H1 (cell line): ENCODE measurements at places on chromosomes 7 and 10. TPM values are rescaled to one million over a fixed set of nuclear protein-coding genes. Genes with fewer than 3 reads are reported as not detected.
A peak's percentile ranks its signal among the peaks of the same experiment; 100 is the strongest.

IFIT3 gene
- 0.57 and 0.84 TPM in 2 replicates for total RNA-seq

SPAM1 gene
- total RNA-seq: not detected in 2 replicates

CUZD1 gene
- total RNA-seq: 11.9 and 13.0 TPM in 2 replicates

DNAH11 gene
- total RNA-seq: 4.9 and 6.1 TPM in 2 replicates

GLCCI1 gene
- 27.7 and 29.1 TPM in 2 replicates for total RNA-seq

C10orf143 gene
- total RNA-seq: 1.3 and 2.0 TPM in 2 replicates

VAX1 gene
- total RNA-seq: not detected in 2 replicates

CCL24 gene
- total RNA-seq: not detected in 2 replicates

- H3K27me3 ChIP-seq: peaks cover 51% of the 10 kb centered on the region
- no peak within 1 kb of the TSS for H3K27ac ChIP-seq
- no peak for DNase-seq
- peak within 1 kb of the TSS; percentile 66 for H3K4me3 ChIP-seq
Observed at GRCh38 chr10:77637532-77638320, at the start of gene KCNMA1. Gene KCNMA1 (minus strand): TSS chr10:77637808.

- no peaks in the 10 kb centered on the region; the same call in 1 of the 2 replicates for H3K27me3 ChIP-seq
- DNase-seq: no peak
- H3K27ac ChIP-seq: no peak overlapping the region
- no peak overlapping the region for H3K4me3 ChIP-seq
Observed at GRCh38 chr7:32153006-32153405, 82.8 kb upstream of the PDE1C start.

GRCh38 chr7:88111140-88111743, 108.6 kb downstream of the SRI start:
- DNase-seq: no peak
- H3K27ac ChIP-seq: no peak overlapping the region
- H3K27me3 ChIP-seq: no peaks in the 10 kb centered on the region

DNA sequence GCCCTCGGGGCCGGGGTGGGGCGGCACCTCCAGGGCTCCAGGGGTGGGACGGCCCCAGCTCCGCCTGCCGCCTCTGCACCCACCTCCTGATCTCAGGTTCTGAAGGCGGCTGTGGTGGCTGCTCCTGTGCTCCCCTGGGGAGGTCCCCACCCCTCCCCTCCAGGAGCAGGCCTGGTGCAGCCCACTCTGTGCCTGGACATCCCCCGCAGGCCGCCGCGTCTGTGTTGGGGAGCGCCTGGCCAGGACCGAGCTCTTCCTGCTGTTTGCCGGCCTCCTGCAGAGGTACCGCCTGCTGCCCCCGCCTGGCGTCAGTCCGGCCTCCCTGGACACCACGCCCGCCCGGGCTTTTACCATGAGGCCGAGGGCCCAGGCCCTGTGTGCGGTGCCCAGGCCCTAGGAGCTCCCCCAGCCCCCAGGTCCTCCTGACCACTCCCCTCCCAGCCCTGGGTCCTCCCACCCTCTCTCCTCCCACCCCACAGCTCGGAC, 5.5 kb downstream of the CYP2W1 start:
- no peaks in the 10 kb centered on the region for H3K4me1 ChIP-seq
- no peak overlapping the region for H3K4me3 ChIP-seq
- DNase-seq: no peak
- no peak overlapping the region for H3K27ac ChIP-seq
- H3K27me3 ChIP-seq: no peaks in the 10 kb centered on the region

GRCh38 chr10:32169556-32169955, 113.3 kb upstream of the KIF5B start:
- H3K4me3 ChIP-seq: no peak overlapping the region
- H3K36me3 ChIP-seq: no peaks in the 10 kb centered on the region
- no peaks in the 10 kb centered on the region for H3K4me1 ChIP-seq
- H3K27ac ChIP-seq: no peak overlapping the region

GRCh38 chr7:13062631-13063030, 375.2 kb downstream of the ARL4A start:
- H3K36me3 ChIP-seq: no peaks in the 10 kb centered on the region
- H3K4me1 ChIP-seq: no peaks in the 10 kb centered on the region
- DNase-seq: no peak
- H3K4me3 ChIP-seq: no peak overlapping the region
- no peak overlapping the region for H3K27ac ChIP-seq
- H3K27me3 ChIP-seq: no peaks in the 10 kb centered on the region

GRCh38 chr10:26528048-26528447, 89.9 kb downstream of the APBB1IP start:
- DNase-seq: no peak
- H3K4me1 ChIP-seq: no peaks in the 10 kb centered on the region
- no peak overlapping the region for H3K27ac ChIP-seq
- H3K36me3 ChIP-seq: no peaks in the 10 kb centered on the region

DNA sequence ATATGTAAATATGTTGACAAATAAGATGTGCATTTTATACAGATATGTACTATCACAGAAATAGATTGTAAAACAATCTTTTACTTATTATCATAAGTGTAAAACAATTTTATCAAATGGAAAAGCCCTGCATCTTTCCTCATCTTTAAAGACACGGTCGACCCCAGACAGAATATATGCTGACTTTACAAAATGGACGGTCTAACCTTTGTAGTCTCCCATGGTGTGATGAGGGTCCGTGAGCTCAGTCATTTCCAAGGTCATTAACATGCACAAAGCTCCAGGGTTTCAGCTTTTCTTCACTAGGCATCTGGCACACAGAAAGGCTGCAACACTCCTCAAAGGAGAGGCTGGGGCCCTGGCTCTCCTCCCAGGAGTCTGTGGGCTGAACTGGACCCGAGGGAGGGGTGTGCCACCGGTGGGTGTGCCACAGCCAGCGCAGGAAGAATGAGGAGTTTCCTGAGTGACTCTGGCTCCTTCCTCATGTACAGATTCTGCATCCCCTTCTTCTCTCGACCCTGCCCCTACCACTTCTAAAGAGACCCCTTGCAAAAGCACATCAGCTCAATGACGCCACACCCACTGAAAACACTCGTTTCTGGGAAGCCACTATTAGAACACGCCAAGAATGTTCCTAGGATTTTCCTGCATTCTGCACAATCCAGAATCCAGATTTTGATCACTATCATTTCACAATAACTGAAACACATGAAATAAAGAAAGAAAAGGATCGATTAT, 26.2 kb upstream of the ABLIM1 start:
- H3K4me1 ChIP-seq: no peaks in the 10 kb centered on the region
- no peaks in the 10 kb centered on the region for H3K27me3 ChIP-seq
- H3K4me3 ChIP-seq: no peak overlapping the region
- no peaks in the 10 kb centered on the region for H3K36me3 ChIP-seq
- no peak for DNase-seq

DNA sequence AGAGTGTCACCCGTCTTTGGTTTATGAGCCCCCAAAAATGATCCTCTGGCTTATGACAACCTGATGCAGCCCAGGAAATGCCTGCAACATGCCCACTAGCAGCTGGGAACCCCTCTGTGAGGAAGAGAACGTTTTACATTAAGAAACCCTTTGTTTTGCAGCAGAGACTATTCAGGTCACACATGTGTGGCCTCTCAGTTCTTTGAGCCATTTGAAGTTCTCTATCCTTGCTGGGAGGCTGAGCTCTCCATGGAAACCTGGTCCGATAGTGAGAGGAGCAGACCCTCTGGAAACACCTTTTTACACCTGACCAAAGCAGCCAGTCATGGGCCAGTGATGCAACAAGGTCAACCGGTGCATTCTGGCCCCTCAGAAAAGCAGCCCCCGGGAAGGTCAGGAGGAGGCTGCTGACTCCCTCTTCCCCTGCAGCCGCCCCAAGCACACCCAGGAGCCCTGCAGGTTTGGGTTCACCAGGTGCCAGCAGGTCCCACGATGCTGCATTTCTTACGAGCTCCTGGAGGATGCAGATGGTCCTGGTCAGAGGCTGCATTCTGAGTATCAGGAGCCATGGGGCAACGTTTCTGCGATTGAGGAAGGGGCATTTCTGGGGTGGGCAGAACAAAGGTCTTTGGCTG, 134.3 kb downstream of the ZMYND11 start:
- H3K27ac ChIP-seq: no peak overlapping the region
- DNase-seq: no peak
- peaks cover 5% of the 10 kb centered on the region; the same call in 1 of the 2 replicates for H3K4me1 ChIP-seq
- no peak overlapping the region for H3K4me3 ChIP-seq
- H3K36me3 ChIP-seq: no peaks in the 10 kb centered on the region
- no peaks in the 10 kb centered on the region for H3K27me3 ChIP-seq

GRCh38 chr10:101616415-101617101, 28.4 kb downstream of the DPCD start:
- H3K27ac ChIP-seq: no peak overlapping the region; the same call in 1 of the 2 replicates
- DNase-seq: no peak
- H3K36me3 ChIP-seq: no peaks in the 10 kb centered on the region; the same call in 1 of the 2 replicates
- H3K4me1 ChIP-seq: peaks cover 5% of the 10 kb centered on the region
- H3K4me3 ChIP-seq: no peak overlapping the region
- H3K27me3 ChIP-seq: no peaks in the 10 kb centered on the region

- DNase-seq: no peak
- no peak overlapping the region for H3K4me3 ChIP-seq
- H3K4me1 ChIP-seq: no peaks in the 10 kb centered on the region
- no peak overlapping the region for H3K27ac ChIP-seq
- 0 out of 2 replicates have a peak, but pooled peaks cover 8% of the 10 kb centered on the region for H3K36me3 ChIP-seq
Observed at GRCh38 chr7:106277976-106278375, 6.8 kb downstream of the NAMPT start.

DNA sequence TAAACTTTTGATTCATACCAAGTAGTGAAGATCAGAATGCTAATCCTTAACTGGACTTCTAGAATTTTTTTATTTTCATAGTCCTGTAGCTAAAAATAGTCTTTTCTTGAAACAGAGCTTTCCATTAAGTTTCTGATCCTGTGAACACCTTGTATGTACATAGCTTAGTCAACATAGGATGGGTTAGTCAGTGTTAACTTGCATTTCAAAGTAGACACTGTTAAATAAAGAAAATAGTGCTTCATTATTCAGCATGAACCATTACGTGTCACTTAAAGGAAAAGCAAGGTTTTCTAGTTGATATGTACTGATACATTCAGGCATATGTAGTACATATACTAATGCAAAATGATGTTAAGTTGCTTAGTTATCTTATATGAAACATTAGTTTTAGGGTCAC, 7.5 kb upstream of the HDAC9 start:
- DNase-seq: no peak
- no peaks in the 10 kb centered on the region for H3K4me1 ChIP-seq
- no peak overlapping the region for H3K4me3 ChIP-seq
- no peaks in the 10 kb centered on the region for H3K36me3 ChIP-seq

- H3K27me3 ChIP-seq: no peaks in the 10 kb centered on the region
- DNase-seq: no peak
- no peak overlapping the region for H3K27ac ChIP-seq
- no peak overlapping the region for H3K4me3 ChIP-seq
- peaks cover 6% of the 10 kb centered on the region for H3K4me1 ChIP-seq
- H3K36me3 ChIP-seq: peaks cover 14% of the 10 kb centered on the region; the same call in 1 of the 2 replicates
Observed at GRCh38 chr7:107946881-107947280, 55.9 kb downstream of the DLD start.

- H3K27me3 ChIP-seq: no peaks in the 10 kb centered on the region
- no peak overlapping the region for H3K4me3 ChIP-seq
- 0 out of 2 replicates have a peak, but pooled peaks cover 4% of the 10 kb centered on the region for H3K4me1 ChIP-seq
Observed at GRCh38 chr10:115944538-115944937, 328.5 kb downstream of the GFRA1 start.

GRCh38 chr10:123800289-123800688, 91.3 kb downstream of the CPXM2 start:
- no peak overlapping the region for H3K4me3 ChIP-seq
- DNase-seq: peak; percentile 25
- peaks cover 4% of the 10 kb centered on the region; the same call in 1 of the 2 replicates for H3K4me1 ChIP-seq
- no peaks in the 10 kb centered on the region for H3K36me3 ChIP-seq
- H3K27me3 ChIP-seq: no peaks in the 10 kb centered on the region
- no peak overlapping the region for H3K27ac ChIP-seq

DNA sequence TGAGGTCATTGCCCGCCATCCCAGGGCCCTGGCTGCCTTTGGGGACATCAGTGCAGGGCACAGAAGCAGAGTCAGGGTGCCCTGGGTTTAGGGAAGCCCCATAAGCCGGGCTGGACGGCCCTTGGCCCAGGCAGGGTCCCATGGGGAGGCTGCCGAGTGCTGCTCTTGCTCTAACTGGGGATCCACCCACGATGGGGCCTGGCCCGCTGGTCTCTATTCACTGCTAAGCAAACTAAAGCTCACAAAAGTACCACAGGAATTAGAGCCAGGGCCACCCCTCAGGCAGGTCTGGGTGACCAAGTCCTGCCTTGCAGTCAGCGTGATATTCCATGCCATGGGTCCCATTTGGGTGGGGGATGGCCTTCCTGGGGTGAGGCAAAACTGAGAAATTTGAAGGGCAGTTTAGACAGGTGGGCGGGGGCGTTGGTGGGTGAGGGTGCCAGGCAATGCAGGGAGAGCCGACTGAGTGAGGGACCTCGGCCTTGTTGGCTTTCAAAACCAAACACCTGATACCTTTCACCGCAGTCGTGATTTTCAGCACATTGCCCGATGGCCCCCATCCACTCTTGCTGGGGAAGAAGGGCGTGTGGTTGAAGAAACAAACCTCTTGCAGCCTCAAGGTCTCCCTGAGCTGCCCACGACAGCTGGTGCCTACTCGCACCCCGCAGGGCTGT, 92.8 kb upstream of the PPIF start:
- no peak overlapping the region for H3K4me3 ChIP-seq
- H3K4me1 ChIP-seq: no peaks in the 10 kb centered on the region
- no peak overlapping the region for H3K27ac ChIP-seq

GRCh38 chr7:81499262-81500116, 270.4 kb downstream of the HGF start:
- H3K27ac ChIP-seq: no peak overlapping the region
- DNase-seq: no peak
- no peak overlapping the region for H3K4me3 ChIP-seq
- no peaks in the 10 kb centered on the region for H3K36me3 ChIP-seq

DNA sequence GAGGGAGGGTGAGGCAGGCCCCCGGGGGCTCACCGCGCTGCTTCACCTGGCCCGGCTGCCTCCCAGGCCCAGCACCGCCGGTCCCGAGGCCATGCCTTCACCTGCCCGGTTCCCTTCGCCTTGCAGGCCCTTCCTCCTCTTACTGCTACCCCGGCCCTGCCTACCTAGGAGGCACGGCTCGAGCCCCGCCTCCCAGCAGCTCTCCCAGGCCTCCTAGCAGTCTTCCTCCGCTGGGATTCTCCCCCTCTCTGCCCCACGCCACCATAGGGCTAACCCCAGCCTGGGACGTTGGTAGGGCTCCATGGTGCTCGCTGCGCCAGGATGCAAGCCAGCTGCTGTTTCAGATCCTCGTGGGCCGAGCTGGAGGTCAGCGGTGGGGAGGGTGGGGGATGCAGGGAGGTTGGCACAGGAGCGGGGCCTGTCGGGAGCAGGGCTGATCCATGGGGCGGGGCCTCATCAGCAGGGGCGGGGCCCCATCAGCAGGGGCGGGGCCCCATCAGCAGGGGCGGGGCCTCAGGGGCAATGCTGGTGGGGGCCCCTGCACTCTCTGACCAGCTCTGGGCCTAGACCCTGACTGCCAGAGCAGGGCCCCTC, 63.3 kb downstream of the RASGEF1A start:
- peak overlapping the region; percentile 65 for H3K4me3 ChIP-seq
- peaks cover 10% of the 10 kb centered on the region for H3K4me1 ChIP-seq
- peaks cover 18% of the 10 kb centered on the region; the same call in 1 of the 2 replicates for H3K36me3 ChIP-seq
- H3K27ac ChIP-seq: no peak overlapping the region; the same call in 1 of the 2 replicates
- no peak for DNase-seq
- no peaks in the 10 kb centered on the region for H3K27me3 ChIP-seq
